ENCODE measurements at places on chromosomes 16 and 17. TPM values are rescaled to one million over a fixed set of nuclear protein-coding genes. Genes with fewer than 3 reads are reported as not detected.

The FOXN1 gene
- total RNA-seq = not detected

The MYL4 gene
- not detected for total RNA-seq

The TACO1 gene
- 63.9 TPM for total RNA-seq

The HIC1 gene
- total RNA-seq = 20.2 TPM

The HS3ST3A1 gene
- total RNA-seq = not detected

DNA sequence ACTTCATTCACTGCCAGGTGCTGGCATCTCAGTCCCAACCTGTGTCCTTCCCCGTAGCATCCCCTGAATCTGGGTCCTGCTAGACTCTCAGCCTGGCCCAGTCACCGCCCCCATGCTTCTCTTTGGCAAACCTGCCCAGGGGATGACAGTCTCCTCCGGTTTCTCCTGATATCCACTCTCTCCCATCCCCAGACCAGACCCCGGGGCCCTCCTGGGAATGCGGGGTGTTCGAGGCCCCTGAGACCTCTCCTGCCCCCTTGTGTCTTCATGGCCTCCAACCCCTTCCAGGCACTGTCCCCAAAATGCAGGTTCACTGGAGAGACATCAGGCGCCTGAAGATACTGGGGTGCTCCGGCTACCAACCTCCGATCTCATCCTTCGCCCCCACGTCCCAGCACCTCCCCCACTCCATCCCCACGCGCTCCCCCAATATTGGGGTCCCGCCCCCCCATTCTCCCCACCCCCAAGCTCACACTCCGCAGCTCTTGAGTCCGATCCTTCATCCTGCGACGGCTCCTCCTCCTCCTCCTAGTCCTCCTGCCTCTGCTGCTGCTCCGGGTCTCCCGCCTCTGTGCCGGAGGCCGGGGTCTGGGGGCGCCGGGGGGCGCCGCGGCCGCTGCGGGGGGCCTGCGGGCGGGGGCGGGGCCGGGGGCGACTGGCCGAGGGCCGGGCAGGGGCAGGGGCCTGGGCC, 399 bp downstream of the STX1B start:
- peak; percentile 57 for DNase-seq

GRCh38 chr17:17526369-17526768, 30.2 kb upstream of the RASD1 start:
- no peak for DNase-seq

DNA sequence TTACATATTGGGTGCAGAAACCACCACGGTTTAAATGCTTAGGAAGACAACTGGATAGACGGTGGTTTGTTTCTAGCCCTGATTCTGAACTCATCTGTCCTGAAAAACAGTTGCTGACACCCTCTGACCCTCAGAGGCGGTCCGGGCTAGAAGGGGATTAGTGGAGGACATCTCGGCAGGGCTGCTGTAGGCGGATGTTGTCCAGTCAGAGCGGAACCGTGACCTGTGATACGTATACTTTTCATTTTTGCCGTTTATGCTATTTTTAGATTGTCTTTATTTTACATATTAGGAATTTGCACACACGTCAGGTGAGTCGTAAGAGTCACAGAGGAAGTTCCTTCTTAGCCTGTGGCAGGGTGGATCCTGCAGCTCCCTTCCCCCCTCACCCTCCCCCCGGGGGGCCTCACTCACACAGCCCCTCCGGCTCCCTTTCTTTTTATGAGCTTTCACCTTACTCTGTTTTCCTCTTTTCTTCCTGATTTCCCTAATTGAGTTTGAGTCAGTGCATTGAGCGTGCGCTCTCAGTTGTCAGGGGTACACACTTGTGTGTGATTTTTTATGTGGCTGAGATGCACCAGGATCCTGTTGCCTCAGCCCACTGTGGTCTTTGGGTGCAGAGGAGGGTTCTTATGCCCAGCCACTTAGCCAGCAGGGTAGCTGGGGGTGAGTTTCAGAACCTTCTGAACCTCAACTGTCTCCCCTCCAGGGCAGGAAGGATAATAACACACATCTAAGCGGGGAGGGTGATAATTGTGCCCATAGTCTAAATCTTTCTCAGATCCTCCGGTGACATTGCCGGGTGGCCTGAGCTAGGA, 211.1 kb upstream of the CHMP6 start:
- no peak for DNase-seq

DNA sequence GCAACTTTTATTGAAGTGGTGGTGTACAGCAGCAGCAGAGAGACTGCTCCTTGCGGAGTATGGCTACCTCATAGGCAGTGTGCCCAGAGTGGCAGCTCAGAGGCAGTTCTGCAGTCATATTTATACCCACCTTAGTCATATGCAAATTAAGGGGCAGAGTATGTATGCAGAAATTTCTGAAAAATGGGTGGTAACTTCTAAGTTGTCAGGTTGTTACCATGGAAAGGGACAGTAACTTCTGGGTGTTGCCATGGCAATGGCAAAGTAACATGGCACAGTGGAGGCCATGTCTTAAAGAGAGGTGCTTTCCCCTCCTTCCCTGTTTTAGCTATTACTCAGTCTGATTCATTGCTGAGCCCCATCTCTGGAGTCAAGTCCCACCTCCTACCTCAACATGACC, 53.4 kb downstream of the MEOX1 start:
- DNase-seq = no peak

DNA sequence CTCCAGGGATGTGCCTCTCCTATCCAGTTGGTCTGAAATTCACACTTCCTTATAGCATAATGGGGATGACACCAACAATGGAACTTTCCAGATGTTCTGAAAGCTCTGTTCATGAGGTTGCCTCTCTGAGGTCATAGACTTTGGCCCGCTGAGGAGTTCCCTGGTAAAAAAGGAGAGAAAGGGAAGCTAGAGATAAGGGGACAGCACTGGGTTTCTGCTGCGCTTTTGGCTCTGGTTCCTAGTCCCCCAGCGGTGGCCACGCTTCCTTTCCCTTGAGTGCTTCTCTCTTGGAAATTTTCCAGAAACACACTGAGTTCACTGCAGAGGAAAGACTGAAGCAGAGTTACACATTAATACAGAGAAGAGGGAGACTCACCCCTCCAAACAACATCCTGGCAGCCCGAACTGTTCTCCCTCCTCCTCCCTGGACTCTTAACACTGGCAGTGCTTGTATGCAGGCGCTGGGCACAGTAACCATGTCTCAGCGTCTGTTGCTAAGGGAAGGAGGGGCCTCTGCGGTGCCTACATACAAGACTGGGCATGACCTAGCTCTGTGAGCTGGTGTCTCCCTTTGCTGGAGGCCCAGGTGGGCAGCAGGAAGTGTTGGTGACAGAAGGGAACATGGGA, at the start of gene DNAH3:
Gene DNAH3 (minus strand): TSS at position 472 of the 627 bp plus-strand sequence. CDS start 527 bp downstream, outside the sequence.
- DNase-seq = no peak

DNA sequence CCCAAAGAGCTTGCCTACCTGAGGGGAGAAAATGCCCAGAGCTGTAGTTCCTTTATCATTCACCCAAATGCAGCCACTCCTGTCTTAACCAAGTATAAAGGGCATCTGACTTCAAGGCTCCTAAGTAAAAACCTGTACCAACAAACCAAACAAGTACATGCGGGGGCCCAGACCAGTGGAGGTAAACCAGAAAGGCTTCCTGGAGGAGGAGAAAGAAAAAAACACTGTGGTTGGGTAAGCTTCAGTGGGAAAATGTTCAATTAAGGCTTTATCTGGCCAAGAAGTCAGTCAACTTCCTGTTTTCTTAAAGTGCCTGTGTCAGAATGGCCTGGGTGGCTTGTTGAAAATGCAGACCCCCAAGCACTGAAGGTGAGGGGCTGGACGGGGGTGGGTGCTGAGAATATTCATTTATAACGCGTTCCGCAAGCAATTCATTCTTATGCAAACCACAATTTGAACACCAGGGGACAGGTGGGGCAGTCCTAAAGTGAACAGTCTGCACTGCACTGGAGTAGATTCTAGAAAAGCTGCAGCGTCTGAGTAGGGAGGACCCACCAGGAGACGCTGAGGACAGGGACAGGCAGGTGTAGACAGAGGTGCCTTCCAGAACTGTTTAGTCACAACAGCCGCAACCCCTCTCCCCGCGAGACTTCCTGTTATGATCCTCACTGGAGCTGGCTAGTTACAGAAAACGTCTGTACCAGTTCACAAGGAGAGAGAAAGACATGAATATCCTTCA, 467.1 kb downstream of the SOX9 start:
- DNase-seq = peak; percentile 33

DNA sequence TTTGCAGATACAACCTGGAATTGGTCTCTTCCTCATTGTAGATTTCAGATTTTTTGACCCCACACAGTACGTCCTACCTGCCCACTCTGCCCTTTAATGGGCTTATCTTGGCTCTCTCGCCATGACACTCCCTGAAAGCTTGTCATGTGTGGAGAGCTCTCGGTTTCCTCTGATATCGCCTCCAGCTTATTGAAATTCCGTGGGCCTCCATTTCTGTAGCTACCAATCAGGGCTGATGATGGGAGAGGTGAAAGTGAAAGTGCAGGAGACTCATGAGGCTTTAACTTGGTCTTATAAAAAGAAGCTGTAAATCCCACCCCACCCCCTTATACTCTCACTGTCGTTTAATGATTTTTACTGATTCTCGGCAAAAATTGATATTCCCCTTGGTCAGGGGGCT, 17.7 kb downstream of the HOXB1 start:
- DNase-seq = no peak

GRCh38 chr16:89197033-89197632, 3.2 kb downstream of the SLC22A31 start:
- DNase-seq = peak; percentile 69

DNA sequence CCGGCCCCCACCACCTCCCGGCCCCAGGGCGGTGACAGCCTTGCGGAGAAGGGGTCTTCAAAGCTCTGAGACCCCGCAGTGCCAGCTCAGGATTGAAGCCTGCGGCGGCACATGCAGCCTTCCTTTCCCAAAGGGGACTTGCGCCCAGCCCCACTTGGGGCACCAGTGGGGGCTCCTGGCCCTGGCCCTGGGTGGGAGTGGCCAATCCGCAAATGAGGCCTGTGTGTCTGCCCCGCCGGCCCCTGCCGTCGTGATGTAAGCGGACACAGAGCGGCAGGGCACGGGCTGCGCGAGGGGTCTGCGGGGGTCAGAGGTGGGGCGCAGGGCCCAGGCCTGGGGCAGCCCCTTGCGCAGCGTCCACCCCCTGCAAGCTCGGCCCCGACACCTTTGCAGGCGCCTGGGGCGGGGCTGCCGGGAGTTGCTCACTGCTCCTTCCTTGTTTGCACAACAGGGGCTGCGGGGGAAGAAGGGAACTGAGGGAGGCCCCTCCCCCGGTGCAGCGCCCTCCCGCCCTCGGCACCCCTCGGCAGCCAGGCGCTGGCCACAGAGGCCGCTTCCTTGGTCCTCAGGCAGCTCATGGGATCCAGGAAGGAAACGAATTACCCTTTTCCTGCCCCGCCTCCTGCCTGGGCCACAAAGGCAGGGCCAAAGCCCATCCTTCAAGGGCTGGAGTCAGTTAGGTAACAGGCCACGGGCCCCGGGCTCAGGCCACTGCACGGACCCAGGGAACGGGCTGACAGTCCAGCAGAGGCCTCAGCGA, 2.9 kb downstream of the SLC16A3 start:
- no peak for DNase-seq

DNA sequence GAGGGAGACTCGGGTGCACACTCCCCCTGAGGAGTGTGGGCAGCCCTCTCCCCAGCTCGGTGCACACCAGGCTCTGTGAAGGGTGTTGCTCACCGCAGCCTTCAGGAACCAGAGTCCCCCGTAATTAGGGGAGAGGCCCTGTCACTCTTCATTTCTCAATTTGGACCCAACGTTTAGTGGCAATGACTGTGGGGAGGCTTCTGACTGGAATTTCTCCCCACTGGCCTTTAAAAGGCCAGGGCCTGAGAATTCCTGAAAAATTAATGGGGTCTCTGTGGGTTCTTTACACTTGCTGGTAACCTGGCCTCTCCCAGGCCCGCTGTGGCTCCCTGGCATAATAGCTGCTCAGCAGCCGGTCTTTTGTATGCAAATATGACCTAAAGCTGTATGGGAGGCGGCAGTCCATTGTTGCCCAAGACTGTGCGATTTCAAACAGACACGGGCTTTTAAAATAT, 209.7 kb downstream of the MSI2 start:
- DNase-seq = no peak

DNA sequence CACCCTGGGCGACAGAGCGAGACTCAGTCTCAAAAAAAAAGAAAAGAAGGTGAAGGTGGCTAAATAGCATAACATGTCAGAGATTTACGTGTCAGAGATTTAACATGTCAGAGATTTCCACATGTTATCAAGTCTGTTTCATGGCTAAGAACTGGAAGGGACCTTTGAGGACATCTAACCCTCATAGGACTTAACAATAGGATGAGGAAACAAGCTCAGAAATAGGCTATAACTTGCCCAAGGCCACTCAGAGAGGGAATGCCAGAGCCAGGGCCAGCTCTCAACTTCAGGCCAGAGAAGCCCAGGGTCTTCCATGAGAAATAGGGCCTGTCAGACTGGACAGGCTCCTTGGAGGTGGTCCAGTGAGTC, 26.8 kb upstream of the ZNF629 start:
- no peak for DNase-seq

DNA sequence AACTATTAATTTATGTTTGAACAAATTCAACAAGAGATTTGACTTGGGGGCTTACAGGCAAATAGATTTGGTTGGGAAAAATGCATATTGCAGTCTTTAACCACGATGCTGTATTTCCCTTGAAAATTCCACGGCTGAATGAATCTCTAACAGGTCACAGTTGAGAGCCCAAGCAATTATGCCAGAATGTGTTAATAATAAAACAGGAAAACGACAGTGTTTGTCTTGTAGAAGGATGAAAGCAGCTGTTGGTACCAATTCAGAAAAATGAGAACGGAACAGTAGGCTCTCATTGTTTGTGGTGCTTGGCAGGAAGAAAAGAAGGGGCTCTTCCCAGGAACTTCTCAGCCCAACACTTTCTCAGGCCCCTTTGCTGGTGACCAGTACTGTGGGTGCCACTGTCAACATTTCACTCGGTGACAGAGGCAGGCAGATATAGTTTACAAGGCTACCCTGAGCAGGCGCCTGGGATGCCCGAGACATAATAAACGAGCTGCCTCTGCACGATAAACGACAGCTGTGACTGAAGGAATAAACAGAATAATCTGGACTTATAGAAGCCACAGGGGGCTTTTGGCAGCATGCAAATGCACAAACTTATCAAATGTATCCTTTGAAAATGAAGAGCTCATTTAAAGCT, 387.1 kb downstream of the HS3ST4 start:
- DNase-seq = no peak

DNA sequence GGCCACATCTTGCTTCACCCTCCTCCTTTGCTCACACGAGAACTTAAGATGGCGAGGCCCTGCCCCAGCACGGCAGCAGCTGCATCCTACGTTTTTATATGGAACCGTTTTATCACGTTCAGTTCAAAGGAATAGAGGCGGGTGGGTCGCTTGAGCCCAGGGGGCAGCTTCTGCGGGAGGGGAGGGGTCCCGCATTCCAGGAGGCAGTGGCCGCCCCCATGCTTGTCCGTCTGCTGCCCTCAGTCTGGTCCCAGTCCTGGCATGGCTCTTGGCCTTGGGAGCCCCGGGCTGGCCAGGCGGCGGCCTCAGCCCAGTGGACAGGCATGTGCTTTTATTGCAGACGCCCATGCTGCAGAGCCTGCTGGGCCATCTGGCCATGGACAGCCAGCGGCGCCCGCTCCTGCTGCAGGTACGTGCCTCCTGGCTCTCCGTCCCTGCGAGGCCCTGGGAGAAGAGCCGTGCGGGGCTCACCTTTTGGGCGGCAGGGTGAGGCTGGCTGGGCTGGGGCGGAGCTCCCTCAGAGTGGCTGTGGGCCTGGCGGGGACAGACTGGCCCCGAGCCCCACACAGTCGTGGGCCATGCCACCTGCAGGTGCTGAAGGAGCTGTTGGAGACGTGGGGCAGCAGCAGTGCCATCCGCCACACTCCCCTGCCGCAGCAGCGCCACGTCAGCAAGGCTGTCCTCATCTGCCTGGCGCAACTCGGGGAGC, 6.8 kb downstream of the TELO2 start:
- DNase-seq = no peak

GRCh38 chr17:1473841-1474240, 17.8 kb upstream of the CRK start:
- no peak for DNase-seq

GRCh38 chr16:70160388-70160787, 13.2 kb upstream of the CLEC18C start:
- DNase-seq = no peak
